Gastroesophageal sphincter (tissue), 4 donors: ENCODE measurements at places on chromosomes 11 and 22.

DNA sequence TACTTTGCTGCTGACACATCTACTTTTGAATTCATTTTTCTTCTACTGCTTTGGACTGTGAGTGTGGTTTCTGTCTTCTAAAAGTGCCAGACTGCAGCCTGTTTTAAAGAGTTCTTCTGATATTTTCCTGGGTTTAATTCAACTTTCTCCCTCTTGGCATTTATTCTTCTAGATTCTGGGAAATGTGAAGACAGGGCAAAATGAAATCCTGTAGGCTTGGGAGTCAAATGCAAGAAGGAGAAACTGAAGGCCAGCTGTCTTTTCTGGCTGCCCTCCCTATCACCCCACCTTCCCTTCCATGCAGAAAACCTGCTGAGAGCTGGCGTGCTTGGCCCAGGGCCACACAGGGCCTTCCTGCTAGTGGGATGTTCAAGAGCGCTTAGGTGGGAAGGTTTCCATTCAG lies 7.6 kb downstream of the ZNF70 start:
- no peaks in the 10 kb centered on the region for H3K4me1 ChIP-seq
- no peak overlapping the region for H3K27ac ChIP-seq
- ATAC-seq, result no peak
- no peaks in the 10 kb centered on the region for H3K36me3 ChIP-seq
- H3K27me3 ChIP-seq, result no peaks in the 10 kb centered on the region

- no peak overlapping the region for H3K4me3 ChIP-seq
- H3K4me1 ChIP-seq, result no peaks in the 10 kb centered on the region
- no peaks in the 10 kb centered on the region for H3K36me3 ChIP-seq
Measured at GRCh38 chr11:91686700-91687099, 537.9 kb upstream of the FAT3 start.

DNA sequence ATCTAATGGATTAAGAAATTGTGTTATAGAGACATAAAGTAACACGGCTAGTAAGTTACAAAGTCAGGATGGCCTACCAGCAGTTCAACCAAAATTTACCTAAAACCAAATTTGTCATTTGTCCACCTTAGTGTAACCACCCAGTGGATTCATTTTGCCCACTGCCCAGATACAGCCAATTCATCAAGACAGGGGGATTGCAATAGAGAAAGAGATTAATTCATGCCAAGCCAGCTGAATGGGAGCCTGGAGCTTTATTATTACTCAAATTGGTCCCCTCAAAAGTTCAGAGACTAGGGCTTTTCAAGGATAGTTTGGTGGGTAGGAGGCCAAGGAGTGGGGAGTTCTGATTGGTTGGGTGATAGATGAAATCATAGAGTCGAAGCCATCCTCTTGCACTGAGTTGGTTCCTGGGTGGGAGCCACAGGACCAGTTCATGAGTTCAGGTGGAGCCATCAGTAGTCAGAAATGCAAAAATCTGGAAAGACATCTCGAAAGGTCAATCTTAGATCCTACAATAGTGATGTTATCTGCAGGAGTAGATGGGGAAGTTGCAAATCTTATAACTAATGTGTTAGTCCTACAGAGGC lies 304.2 kb upstream of the CADM1 start:
- no peaks in the 10 kb centered on the region for H3K4me1 ChIP-seq
- H3K27ac ChIP-seq, result no peak overlapping the region
- H3K27me3 ChIP-seq, result no peaks in the 10 kb centered on the region
- no peak overlapping the region for H3K4me3 ChIP-seq
- no peaks in the 10 kb centered on the region for H3K36me3 ChIP-seq
- ATAC-seq, result no peak

- no peak for ATAC-seq
- no peak overlapping the region for H3K4me3 ChIP-seq
- H3K4me1 ChIP-seq, result no peaks in the 10 kb centered on the region
- H3K36me3 ChIP-seq, result no peaks in the 10 kb centered on the region
- no peaks in the 10 kb centered on the region for H3K27me3 ChIP-seq
Measured at GRCh38 chr11:11662578-11662977, 40.8 kb upstream of the GALNT18 start.

GRCh38 chr22:22395245-22395644 lies 113.3 kb downstream of the ZNF280B start:
- no peak overlapping the region for H3K27ac ChIP-seq
- H3K27me3 ChIP-seq, result peaks cover 30% of the 10 kb centered on the region
- peaks cover 8% of the 10 kb centered on the region for H3K4me1 ChIP-seq
- ATAC-seq, result no peak
- no peaks in the 10 kb centered on the region for H3K36me3 ChIP-seq
- no peak overlapping the region for H3K4me3 ChIP-seq

DNA sequence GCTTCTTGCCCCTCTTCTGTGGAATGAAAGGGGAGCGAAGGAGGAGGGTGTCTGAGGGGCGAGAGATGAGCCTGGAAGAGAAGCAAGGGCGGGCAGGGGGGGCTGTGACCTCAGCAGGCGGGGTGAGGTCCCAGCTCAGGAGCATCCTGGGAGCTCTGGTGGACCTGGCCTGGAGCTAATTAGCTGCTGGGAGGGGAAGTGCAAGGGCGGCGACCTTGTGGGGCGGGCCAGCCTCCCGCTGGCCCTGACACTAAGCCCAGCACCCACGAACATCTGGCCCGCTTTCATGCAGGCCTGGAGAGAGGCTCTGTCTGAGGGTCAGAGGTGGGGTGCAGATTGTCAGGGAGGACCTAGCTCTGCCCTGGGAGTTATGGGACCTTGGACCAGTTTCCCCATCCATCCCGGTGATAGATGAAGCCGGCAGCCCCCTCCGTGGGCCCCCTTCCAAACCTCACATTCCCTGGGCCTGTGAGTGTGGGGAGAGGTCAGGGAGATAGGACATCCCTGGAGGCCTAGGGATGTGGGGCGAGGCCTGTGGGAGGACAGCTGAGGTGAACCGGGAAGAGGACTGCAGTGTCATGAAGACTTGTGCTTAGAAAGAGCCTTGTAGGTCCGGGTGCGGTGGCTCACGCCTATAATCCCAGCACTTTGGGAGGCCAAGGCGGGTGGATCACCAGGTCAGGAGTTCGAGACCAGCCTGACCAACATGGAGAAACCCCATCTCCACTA lies 28.5 kb upstream of the CD82 start:
- H3K4me3 ChIP-seq, result no peak overlapping the region
- H3K4me1 ChIP-seq, result no peaks in the 10 kb centered on the region
- no peaks in the 10 kb centered on the region for H3K36me3 ChIP-seq
- H3K27ac ChIP-seq, result no peak overlapping the region
- H3K27me3 ChIP-seq, result peaks cover 4% of the 10 kb centered on the region

- H3K27me3 ChIP-seq, result no peaks in the 10 kb centered on the region
- H3K4me1 ChIP-seq, result no peaks in the 10 kb centered on the region
- no peaks in the 10 kb centered on the region for H3K36me3 ChIP-seq
- no peak overlapping the region for H3K27ac ChIP-seq
- no peak overlapping the region for H3K4me3 ChIP-seq
- ATAC-seq, result no peak
Measured at GRCh38 chr11:128190312-128190711, 397.0 kb downstream of the ETS1 start.

- no peak overlapping the region for H3K27ac ChIP-seq
- peaks cover 37% of the 10 kb centered on the region for H3K4me1 ChIP-seq
- H3K27me3 ChIP-seq, result no peaks in the 10 kb centered on the region
- no peak overlapping the region for H3K4me3 ChIP-seq
Measured at GRCh38 chr11:75189911-75190310, 39.0 kb downstream of the SLCO2B1 start.

GRCh38 chr22:33023153-33023827 lies 34.9 kb downstream of the SYN3 start:
- H3K27me3 ChIP-seq, result peaks cover 26% of the 10 kb centered on the region
- ATAC-seq, result no peak
- no peak overlapping the region for H3K4me3 ChIP-seq
- H3K27ac ChIP-seq, result no peak overlapping the region
- no peaks in the 10 kb centered on the region for H3K36me3 ChIP-seq
